ENCODE measurements at places on chromosomes 12 and 14.
A peak's percentile ranks its signal among the peaks of the same experiment; 100 is the strongest.

DNA sequence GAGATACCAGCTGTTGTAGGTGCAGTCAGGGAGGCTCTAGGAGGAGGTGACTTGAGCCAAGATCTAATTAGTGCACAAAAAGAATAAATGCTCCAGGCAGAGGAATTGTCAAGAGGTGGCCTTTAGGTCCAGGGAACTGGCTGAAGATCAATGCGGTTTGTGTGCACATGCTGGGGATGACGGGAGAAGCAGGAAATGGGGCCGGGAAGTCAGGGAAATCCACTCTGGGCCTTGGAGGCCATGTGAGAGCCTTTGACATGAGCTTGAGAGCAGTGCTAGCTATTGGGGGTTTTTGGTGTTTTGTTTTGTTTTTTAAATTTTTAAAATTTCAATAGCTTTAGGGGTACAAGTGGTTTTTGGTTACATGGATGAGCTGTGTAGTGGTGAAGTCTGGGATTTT, 67.4 kb downstream of the MVK start:
- no peak for DNase-seq

- DNase-seq, result no peak
Measured at GRCh38 chr14:70776197-70776596, 33.1 kb downstream of the MAP3K9 start.

DNA sequence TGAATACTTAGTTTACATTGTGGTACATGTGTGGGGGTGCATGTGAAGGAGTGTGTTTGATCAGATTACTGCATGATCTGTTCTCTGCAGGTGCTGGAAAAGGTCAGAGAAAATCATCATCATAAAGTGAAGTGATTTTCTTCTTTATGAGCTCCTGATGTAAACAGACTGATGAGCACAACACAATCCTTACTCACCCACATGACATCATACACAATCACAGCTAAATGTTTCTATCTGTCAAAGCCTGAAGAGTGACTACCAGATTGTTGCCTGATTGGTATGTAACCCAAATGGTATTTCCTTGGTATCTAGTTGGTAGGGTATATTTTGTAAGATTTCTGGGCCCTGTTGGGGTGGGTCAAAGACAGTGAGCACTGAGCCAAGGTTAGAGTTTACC, 270.8 kb downstream of the FOXG1 start:
- no peak for DNase-seq

DNA sequence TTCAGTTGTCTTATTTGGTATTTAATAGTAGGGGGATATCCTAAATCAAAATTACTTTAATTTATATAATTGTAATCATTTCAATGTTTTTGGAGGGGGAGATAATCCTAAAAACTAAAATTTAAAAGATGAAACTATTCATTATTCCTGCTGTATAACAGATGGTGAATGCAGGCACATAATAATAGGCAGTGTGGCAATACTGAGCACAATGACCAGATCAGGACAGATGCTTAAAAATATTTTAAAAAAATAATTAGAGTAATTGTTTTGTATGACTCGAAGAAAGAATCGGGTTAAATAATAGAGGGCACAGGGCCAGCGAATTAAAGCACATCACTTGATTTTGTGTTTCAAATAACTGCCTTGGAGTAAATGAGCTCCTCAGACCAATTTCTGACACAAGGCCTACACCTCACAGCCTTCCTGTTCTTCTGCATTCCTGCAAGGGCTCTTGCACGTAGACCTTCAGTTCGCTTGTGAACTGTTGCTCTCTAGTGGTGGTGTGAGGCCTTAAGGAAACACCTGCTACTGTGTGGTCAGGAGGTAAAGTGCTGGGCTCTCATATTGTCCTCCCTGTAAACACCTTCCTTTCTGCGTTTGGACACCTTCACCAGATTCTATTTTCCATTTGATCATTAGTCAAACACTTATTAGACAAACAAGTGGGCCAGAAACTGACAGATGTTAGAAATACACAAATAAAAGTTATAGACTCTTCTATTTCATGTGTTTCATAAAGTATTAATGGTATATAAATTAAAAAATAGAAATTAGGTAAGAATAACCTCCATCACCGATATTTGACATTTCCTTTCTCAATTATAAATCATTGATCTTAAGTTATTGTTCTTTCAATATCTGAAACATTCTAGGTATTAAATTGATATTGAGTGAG, 29.3 kb upstream of the KLRF1 start:
- peak; percentile 23 for DNase-seq

- no peak for DNase-seq
Measured at GRCh38 chr14:36900846-36901245, 239.2 kb downstream of the PAX9 start.

DNA sequence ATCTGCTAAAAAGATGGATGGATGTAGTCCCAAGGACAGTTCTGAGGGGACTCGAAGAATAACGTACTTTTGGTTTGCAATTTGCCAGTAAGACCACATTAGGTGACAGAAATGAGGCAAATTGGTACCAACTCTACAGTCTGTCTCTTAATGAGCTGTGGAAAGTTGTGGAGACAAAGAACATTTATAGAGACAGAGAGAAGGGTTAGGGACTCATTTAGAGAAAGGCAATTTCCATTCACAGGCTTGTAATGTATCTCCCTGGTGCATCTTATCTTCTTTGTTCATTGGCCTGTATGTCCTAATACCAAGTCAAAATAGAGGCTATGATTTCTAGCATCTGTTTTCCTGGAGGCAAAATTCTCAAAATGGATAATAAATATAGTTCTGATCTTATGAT, 177.5 kb downstream of the ANO4 start:
- no peak for DNase-seq

- no peak for DNase-seq
Measured at GRCh38 chr14:102560458-102561261, 31.8 kb upstream of the RCOR1 start.

GRCh38 chr14:81427348-81428058, 27.4 kb upstream of the STON2 start:
- no peak for DNase-seq

GRCh38 chr12:6333566-6333965, 8.3 kb downstream of the TNFRSF1A start:
- DNase-seq, result no peak

DNA sequence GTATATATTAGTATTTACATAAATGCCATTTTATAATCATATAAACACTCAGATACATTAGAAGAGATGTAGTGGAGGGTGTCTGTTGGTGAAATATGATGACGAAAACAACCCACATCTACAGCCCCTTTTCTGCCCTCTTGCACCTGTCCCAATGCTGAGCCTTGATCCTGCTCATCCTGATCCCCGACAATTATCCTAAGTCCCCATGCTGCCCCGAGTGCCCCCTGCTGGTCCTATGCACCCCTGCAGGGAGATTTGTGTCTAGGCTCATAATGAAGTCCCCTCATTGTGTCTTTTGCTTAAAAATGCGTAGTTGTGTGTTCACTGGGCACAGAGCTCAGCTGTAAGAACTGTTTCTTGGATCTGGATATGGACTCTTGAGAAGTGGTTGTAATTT, 554.5 kb downstream of the TMEM121 start:
- DNase-seq, result no peak

GRCh38 chr14:105317546-105317945, 3.0 kb downstream of the PACS2 start:
- DNase-seq, result no peak

- no peak for DNase-seq
Measured at GRCh38 chr14:64109819-64110554, 184.2 kb downstream of the ESR2 start.

GRCh38 chr12:48002773-48003218, 1.5 kb downstream of the COL2A1 start:
- DNase-seq, result no peak

GRCh38 chr14:75125617-75126016, 1.2 kb downstream of the NEK9 start:
- DNase-seq, result no peak

DNA sequence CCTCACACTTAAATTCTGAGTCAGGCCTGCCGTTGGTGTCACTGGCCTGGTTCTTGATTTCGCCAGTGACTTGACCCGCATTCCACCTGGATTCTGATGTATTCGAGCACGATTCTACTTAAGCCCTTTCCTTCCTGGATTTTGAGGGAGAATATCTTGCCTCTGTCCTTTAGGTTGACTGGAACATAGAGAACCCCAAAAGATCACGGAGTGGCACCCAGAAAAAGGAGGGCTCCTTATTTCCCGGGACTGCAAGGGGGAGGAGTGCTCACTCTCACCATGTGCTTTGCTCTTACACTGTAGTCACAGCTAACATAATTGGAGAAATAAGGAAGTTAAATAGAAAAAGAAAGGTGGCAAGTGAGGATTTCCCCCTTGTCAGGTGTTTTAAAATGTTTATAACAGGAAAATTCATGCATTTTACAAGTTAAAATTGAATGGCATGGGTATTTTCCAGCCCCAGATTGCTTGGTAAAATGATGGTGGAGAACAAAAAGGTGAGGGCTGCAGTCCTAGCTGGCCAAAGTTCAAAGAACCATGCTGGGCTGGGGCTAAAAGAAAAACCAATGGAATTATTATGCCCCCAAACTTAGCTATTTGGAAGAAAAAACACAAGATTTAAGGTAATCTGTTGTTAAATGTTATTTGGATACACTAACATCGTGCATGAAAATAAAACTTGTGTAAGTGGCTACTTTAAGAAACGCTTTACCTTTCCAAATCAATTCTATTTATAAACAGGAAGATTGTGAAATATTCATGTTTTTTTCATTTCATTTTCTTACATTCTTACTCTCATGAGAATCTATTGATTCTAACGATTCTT, 8.9 kb downstream of the FOXA1 start:
- DNase-seq, result no peak

DNA sequence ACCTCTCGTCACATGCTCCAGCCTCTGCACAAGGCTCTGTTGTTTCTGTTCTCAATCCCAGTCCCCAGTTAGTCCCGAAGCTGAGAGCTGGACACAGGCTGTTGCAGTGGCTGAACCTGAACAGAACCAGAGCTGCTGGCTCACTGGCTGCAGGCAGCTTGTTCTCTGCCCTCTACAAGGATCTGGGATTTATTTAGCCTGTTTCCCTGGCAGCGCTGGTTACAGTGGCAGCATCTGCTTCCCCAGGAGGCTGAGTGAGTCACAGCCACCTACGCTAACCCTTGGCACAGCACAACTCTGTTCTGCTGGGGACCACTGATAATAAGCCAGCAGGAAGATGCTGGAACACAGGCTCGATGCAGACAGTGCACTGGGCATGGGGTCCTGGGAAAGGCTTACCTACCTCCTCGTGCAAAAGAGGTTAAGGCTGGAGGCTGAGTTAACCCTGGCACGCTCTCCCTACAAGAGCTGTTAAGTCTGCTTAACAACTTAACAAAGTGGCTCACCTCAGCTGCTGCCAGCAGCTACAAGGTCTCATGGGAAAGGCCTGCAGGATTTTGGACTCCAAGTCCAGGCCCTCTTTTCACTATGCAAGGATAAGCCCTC, 299.6 kb downstream of the PCNX1 start:
- DNase-seq, result no peak

- no peak for DNase-seq
Measured at GRCh38 chr12:12877153-12877768, 14.1 kb upstream of the GPRC5A start.

DNA sequence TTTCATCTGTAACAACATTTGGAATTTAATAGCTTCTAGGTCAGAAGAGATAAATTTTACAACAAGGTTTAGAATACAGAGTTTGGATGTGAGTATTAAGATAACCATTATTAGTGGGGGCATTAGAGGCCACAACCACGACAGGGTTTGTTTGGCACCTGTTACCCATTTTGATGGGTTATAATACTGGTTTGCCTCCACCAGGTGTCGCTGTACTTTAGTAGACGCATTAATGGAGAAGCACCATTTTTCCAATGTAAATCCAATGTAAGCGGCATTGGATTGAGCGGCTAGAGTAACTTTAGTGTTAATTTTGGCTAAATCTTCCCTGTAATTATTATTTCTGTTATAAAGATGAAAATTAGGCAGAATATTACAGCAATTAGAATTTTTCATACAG, 136.2 kb downstream of the SLCO1B3 start:
- DNase-seq, result no peak

DNA sequence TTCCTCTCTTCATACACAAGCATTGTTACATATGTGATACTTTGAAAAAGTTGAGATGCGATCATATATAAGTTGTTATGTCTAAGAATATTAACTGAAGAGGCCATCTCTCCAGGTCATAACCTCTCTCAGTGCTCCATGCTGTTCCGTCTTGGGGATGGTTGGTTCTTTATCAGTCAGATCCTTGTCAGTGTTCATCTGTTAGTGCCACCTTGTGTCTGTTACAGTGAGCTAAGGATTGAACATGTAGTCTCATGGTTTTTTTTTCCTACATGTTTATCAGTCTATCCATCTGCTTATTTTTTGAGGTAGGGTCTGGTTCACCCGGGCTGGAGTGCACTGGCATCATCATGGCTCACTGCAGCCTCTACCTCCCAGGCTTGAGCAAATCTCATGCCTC, 30.5 kb downstream of the EP400 start:
- DNase-seq, result no peak

DNA sequence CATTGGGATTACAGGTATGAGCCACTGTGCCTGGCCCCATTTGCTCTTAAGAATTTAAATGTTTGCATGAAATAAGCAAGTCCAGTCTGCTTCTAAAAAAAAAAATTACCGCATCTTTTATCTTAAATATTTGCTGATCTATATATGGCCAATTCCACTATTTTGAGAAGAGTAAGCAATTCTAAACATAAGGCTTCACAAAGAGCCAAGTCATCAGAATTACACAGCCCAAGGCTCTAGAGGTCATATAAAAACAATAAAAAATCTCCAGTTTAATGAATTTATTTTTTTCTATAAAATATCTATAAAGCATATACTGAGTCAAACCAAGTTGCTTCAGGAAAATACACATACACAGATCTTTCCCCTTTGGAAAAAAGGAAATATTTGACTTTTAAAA, 79.0 kb upstream of the CPNE8 start:
- no peak for DNase-seq

DNA sequence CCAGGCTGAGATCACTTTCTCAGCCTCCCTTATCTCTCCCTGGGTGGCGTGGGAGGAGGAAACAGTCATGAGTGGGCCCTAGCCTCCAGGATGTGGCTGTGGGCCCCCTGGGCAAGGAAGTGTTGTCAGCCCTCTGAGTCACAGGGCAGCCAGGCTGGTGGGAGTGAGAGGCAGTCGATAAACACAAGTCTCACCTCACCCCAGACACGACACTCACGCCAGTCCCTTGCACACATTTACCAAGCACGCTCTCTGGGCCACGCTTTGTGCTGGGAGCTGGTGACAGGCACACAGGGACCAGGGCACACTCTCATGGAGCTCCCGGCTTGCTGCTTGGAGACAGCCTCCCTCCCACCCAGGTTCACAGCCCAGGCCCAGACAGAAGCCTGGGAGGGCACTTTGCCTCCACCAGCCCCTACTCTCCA, 1.9 kb upstream of the KRT79 start:
- peak; percentile 51 for DNase-seq

- no peak for DNase-seq
Measured at GRCh38 chr12:109595321-109595902, 21.8 kb downstream of the MVK start.

DNA sequence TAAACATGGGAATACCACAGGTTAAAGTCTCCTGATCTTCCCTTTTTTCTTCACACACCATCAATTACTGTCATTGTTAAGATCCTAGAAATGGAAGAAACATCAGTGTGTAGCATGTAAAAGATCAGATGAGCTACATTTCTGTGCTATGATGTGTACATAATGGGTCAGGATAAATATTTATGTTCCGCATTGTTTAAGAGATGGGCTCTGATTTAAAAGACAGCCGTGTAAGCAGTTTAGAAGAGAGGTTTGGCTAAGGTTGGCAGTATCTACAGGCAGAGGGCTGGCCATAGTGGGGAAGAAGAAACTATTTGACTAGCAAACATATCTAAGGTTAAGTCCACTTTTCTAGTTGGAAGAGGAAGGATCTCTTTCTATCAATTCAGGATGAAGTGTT, 49.4 kb downstream of the LRRC9 start:
- DNase-seq, result no peak
